ENCODE measurements at places on chromosomes 6 and 20.

DNA sequence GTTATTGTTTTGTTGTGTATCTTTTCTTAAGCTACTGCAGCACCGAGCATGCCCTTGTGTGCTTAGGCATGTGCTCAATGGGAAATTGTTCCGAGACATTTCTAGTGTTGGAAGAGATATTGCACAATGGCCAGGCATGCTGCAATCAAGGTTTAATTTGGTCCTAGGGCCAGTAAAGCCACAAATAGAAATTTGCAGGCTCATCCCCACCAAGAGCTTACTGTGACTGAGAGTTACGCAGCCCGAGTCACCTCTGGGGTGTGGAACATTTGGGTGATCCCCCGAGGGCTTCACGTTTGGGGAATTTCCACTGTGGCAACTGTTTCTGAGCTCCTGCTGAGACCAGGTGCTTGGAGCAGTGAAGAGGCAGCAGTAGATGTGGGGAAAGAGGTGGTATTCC, 65.8 kb downstream of the ADTRP start:
- DNase-seq = no peak

DNA sequence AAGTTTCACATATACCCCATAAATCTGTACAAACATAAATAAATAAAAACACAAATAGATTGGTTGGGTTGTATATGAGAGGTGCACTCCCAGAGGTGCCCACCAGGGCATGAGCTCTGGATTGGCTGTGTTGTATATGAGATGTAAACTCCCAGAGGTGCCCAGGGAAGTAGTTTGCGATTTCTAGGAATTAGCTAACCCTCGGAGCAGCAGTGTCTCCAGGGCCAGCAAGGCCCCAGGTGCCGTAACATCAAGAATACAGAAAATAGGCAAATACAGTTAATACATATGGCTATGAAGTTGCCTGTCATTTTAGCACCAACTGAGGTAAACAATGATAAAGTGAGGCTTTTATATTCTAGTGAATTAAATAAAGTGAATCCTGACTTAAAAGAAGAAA, 5.4 kb upstream of the GINM1 start:
- no peak for DNase-seq

- DNase-seq = no peak
Measured at GRCh38 chr6:11460001-11460668, 77.4 kb upstream of the TMEM170B start.

DNA sequence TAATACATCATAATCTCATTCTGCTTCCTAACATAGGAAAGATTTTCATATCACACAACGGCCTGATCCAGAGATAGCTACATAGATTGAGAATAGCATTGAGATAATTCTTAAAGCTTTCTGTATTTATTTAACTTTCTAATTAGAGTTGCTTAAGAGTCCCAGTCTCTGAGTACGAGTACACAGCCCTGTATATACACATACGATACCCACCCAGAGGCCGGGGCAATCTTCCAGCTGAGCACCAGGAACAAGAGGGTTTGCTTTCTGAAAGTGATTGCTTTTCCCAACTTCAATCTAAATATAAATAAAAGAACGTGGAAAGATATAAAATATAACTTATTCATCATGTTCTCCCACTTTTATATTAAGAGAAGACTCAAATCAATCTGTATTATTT, 313.8 kb downstream of the COL12A1 start:
- no peak for DNase-seq

DNA sequence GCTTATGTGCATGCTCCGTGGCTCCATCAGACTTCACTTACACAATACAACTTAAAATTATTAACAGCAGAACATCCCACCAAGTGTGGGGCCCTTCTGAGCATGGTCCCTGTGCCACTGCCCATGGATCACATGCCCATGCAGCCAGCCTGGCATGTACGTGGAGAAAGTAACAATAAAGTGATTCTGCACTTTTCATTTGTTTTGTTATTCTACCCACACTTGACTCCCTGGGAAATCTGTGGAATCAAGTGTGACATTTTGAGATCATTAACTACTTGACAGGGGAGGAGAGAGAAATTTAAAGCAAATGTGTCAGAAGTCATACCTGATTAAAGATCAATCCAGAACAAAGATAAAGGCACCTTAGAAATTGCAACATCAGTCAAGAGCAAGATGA, 112.0 kb downstream of the ISM1 start:
- no peak for DNase-seq

GRCh38 chr6:30981942-30982772, 1.4 kb upstream of the MUC21 start:
- DNase-seq = no peak

- no peak for DNase-seq
Measured at GRCh38 chr20:33693289-33693688, 7.1 kb upstream of the E2F1 start.

DNA sequence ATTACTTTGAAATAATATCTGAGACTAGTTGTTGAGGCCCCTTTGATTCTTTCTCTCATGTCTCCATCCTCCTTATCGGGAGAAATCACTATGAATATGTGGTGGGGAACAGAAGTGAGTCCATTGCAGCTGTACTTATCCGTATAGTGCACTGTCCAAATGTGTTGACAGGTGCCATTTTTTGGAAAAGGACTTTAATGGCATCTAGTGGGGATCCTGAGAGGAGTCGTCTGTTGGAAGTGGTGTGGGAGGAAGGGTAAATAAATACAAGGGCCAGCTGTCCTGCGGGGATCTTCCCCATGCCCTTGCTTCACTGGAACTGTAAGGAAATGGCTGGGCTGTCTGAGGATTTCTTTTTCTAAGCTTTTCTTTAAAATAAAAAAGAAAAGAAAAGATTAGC, 19.4 kb downstream of the TPX2 start:
- no peak for DNase-seq

GRCh38 chr20:38726804-38727606, 2.7 kb downstream of the SLC32A1 start:
- peak; percentile 80 for DNase-seq

- DNase-seq = no peak
Measured at GRCh38 chr6:68675548-68675947, 40.5 kb downstream of the ADGRB3 start.

All from activated T-cell treated with anti-CD3 and anti-CD28 coated beads for 48 hours (primary cell).